ENCODE measurements at places on chromosomes 12 and 14.

GRCh38 chr12:25972783-25973182 lies 14.3 kb downstream of the RASSF8 start:
- DNase-seq, result no peak

- no peak for DNase-seq
These were observed 1322.5 kb downstream of the FSCB start for GRCh38 chr14:43184540-43184939.

- DNase-seq, result no peak
These were observed 578.6 kb downstream of the RERGL start for GRCh38 chr12:17511369-17511768.

DNA sequence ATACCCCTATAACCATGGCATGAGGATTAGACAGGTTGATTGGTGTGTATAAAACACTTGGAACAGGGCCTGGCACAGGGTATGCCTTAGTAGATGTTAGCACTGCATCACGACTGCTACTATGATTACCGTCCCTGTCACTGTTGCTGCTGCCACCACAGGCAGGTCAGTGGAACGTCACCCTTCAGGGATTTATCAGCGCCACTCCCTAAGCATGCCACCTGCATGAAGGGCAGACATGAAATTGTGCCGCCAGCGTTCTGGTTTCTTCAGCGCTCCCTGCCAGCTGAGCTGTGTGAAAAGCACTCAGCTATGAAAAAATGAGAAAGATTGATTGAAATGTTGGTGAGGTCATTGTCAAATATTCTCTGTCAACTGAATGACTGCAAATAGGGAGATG lies 477.0 kb downstream of the DPF3 start:
- DNase-seq, result no peak

DNA sequence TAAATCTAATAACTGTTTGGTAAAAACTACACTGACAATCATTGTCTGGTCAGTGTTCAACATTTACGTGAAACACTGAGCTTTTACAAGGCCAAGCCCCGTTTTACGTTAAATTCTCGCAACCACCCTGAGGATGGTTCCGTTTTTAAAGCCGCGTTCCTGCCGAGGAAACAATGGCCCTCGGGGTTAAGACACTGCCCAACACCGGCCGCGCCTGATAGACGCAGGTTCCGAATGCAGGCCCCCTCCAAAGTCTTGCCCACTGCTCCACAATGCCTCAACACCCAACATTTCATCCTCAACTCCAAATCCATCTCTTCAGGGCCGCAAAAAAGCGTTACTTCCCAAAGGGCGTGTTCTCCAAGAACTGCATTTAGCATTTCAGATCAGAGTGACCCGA lies 953 bp upstream of the SNRPF start:
- DNase-seq, result no peak

GRCh38 chr12:113066813-113067400 lies 10.4 kb downstream of the DTX1 start:
- no peak for DNase-seq

GRCh38 chr14:21087294-21088091 lies 11.0 kb downstream of the ZNF219 start:
- no peak for DNase-seq

DNA sequence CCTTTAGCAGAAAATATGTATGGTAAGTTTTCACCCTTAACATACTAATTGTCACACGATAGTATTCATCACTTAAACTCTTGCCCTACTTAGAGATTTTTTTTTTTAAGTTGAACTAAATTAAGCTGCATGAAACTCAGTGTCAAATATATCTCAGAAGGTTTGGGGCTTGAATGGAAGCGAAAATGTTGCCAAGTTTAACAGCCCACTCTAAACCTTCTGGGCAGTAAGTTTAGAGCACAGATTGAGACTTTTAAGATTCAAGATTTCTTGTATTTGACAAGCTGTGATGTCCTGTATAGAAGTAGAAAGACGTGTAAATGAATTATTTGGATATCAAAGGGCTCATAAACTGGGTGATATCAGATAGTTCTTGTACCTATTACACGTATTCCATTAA lies 287.3 kb upstream of the FLRT2 start:
- DNase-seq, result no peak

- DNase-seq, result no peak
These were observed 303.6 kb downstream of the CEP128 start for GRCh38 chr14:80637756-80638619.

DNA sequence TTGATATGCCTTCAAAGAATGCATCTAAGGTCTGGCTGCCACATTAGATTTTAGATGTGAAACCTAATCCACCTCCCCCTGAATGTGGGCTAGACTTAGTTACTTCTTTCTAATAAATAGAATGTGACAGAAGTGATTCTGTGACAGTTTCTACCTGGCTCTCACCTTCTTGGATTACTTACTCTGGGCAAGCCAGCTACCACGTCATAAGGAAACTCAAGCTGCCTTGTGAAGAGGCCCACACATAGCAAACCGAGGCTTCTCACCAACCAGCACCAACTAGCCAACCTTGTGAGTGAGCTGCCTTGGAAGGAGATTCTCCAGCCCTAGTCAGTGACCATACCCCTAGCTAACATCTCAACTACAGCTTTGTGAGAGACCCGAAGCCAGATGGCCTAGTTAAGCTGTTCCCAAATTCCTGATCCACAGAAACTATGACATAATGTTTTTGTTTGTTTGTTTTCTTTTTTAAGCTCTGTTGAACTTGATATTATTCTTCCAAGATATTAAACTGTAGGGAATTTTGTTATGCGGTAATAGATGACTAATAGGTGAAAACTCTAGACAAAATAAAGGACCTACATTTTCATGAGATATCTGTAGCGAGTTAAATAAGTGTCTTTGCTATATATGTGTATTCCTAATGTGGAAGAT lies 6.2 kb downstream of the GPR19 start:
- DNase-seq, result no peak

- no peak for DNase-seq
These were observed 54.4 kb downstream of the PELI2 start for GRCh38 chr14:56172571-56172971.

DNA sequence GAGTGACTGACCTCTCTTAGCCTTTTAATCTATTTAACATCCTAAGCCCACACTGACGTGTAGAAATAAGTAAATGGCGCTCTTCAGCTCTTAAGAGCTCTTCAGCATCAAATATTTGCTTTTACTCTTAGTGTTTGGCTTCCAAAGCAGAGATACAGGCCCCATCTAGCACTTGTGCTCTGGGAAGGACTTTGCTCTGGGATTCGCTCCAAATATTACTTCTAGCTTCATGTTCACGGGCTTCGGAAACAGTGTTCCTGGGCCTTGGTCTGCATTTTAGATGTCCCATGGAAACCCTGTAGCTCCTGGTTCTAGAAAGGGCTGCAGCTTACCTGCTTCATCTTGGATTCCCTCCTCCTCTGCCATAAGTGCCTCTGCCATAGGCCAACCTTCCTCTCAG lies 2.7 kb upstream of the NKX2-8 start:
- no peak for DNase-seq

GRCh38 chr14:90627478-90627877 lies 188.8 kb downstream of the TTC7B start:
- DNase-seq, result no peak

DNA sequence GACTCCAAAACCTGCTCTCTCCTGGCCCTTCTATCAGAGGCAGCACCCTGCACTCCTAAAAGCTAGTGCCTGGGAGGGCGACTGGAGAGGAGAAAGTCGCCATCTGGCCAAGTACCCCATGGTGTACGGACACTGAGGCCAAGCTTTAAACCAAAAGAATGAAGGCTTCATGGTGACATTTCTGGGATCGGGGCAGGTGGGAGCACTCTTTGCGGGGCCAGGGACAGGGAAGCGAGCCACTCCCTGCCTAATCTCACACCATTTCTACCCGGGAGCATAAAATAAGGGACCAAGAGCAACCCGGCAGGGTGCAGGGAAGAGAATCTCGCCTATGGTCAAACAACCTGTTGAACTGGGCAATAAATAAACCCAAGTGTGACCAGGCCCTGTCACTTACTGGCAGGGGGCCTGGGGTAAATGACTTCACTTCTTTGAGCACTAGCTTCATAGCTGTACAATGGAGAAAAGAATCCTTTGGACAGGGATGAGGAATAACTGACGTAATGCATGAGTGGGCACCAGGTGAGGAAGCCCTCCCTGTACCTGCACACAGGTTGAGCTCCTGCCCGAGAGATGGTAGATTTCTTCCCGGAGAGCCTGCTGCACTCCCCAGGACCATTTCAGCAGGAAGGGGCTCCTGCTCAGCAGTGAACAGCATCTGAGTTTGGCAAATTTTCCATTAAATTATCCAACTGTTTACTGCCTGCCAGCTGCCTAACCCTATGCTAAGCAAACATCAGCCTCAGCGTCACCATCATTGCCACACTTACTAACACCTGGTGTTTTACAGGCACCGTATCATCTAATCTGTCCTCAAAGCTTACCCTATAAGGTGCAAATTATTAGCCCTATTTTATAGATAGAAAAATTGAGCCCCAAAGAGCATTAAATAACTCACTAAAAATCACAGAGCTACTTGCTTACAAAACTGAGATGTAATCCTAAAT lies 2.0 kb downstream of the SERPINA1 start:
- no peak for DNase-seq

Data from stimulated activated CD8-positive, alpha-beta memory T cell treated with anti-CD3 and anti-CD28 coated beads, Interleukin-4, amount 100 ng/mL, for 4 hours (primary cell).